ENCODE measurements at places on chromosomes 6 and 20.

DNA sequence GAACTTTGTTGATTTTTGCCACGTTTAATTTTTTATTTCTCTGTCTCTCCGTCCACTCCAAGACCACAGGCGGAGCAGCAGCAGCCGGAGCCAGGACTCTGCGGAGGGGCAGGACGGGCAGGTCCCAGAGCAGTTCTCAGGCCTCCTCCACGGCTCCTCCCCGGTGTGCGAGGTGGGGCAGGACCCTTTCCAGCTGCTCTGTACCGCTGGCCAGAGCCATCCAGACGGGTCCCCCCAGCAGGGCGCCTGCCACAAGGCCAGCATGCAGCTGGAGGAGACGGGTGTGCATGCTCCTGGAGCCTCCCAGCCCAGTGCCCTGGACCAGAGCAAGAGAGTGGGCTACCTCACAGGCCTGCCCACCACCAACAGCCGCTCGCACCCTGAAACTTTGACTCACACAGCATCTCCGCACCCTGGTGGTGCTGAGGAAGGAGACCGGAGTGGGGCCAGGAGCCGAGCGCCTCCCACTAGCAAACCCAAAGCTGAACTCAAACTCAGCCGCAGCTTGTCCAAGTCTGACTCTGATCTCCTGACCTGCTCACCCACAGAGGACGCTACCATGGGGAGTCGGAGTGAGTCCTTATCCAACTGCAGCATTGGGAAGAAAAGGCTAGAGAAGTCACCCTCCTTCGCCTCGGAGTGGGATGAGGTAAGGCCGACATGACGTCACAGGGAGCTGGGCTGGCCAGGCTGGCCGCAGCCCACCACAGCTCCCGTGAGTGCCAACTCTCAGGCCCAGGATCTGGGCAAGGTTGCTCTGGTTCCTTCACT, 123.5 kb downstream of the TCP11 start:
- no peaks in the 10 kb centered on the region for H3K27me3 ChIP-seq
- no peak overlapping the region for H3K4me3 ChIP-seq

- no peaks in the 10 kb centered on the region for H3K27me3 ChIP-seq
- no peaks in the 10 kb centered on the region for H3K36me3 ChIP-seq
- H3K4me1 ChIP-seq, result peaks cover 43% of the 10 kb centered on the region
- peak; percentile 35 for DNase-seq
These were observed 1.7 kb downstream of the SCML4 start for GRCh38 chr6:107822176-107823046.

GRCh38 chr20:62856931-62857619, 4.5 kb downstream of the TCFL5 start:
- H3K27me3 ChIP-seq, result no peaks in the 10 kb centered on the region
- peaks cover 7% of the 10 kb centered on the region for H3K36me3 ChIP-seq
- H3K27ac ChIP-seq, result no peak overlapping the region
- H3K4me1 ChIP-seq, result peaks cover 8% of the 10 kb centered on the region
- H3K4me3 ChIP-seq, result no peak overlapping the region

GRCh38 chr6:38612143-38612965, 27.4 kb downstream of the BTBD9 start:
- no peaks in the 10 kb centered on the region for H3K4me1 ChIP-seq
- no peaks in the 10 kb centered on the region for H3K27me3 ChIP-seq
- no peaks in the 10 kb centered on the region for H3K36me3 ChIP-seq
- no peak overlapping the region for H3K27ac ChIP-seq
- DNase-seq, result no peak

- H3K27ac ChIP-seq, result no peak overlapping the region
- H3K4me3 ChIP-seq, result no peak overlapping the region
- H3K27me3 ChIP-seq, result peaks cover 40% of the 10 kb centered on the region
- H3K36me3 ChIP-seq, result no peaks in the 10 kb centered on the region
- DNase-seq, result no peak
These were observed 2.1 kb upstream of the GATA5 start for GRCh38 chr20:62477669-62478455.

GRCh38 chr6:135995545-135995898, 144.0 kb downstream of the PDE7B start:
- DNase-seq, result no peak
- no peaks in the 10 kb centered on the region for H3K4me1 ChIP-seq
- no peak overlapping the region for H3K4me3 ChIP-seq
- H3K27me3 ChIP-seq, result no peaks in the 10 kb centered on the region

DNA sequence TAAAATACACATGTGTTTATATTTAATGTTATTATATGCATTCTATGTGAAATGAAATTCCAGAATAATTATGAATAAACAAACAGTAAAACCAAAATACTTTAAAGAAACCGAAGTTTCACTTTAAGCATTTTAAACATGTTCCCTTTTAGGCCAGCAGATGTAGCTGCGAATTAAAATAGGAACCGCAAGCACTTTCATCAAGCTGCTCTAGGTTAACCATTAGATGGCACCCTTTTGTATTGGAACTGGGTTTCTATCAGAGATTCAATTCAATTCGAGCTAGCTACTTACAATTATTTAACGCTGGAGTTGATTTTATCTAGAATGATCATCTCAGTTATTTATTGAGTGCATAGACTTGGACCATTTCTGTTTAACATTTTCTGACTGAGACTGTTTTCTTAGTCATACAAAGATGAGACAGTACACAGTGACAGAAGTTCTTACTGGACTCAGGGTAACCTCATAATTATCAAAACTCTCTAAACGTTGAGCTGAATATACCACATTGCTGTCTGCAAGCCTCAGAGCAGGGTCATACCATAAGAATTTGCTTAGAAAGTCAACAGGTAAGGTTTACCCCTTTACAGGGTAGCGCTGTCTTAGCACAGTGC, 8.5 kb downstream of the TMEM242 start:
- peaks cover 20% of the 10 kb centered on the region for H3K36me3 ChIP-seq
- no peak overlapping the region for H3K4me3 ChIP-seq

DNA sequence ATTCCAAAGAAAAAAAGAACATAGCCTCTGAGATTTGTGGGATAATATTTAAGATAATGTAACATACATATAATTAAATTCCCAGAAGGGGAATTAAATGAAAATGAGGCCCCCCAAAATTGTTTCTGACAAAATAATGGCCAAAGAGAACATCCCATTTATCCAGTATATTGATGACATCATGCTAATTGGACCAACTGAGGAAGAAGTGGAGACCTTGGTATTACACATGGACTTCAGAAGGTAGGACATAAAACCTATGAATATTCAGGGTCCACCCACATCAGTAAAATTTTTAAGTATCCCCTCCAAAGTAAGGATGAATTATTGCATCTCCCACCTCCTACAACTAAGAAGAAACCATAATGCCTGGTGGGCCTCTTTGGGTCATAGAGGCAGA, 15.6 kb upstream of the RBM24 start:
- H3K4me3 ChIP-seq, result no peak overlapping the region
- DNase-seq, result no peak
- H3K27ac ChIP-seq, result no peak overlapping the region
- H3K36me3 ChIP-seq, result no peaks in the 10 kb centered on the region
- no peaks in the 10 kb centered on the region for H3K4me1 ChIP-seq

DNA sequence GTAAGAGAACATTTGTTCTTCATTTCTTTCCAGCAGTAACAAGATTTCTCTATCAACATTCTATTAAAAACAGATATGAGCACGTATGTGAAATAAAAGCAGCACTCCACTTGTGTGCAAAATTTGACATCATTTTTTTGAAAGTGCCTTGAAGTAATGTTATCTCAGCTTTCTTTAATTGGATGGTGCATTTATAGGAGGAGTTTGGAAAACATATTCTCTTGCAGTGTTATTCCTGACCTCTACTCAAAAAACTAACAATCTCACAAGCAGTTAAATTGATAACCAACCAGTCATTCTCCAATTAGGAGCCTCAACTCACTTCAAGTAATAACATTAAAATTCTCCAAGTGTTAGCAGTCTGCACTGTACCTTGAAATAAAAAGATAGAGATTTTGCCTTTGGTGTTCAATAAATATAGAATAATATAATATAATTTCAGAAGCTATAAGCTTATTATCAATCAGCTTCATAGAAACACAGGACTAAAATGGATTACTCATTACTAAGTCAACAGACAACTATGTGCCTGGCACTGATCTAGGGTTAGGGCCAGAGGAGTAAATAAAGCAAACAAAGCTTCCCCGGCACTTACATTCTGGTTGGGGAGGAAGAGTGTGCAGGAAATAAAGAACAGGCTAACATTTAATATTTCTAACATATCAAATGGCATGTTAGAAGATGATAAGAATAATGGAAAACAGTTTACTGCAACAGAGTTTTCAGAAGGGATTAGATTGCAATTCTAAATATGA, 149.0 kb upstream of the SGK1 start:
- no peaks in the 10 kb centered on the region for H3K27me3 ChIP-seq
- H3K4me1 ChIP-seq, result no peaks in the 10 kb centered on the region
- no peak overlapping the region for H3K4me3 ChIP-seq

DNA sequence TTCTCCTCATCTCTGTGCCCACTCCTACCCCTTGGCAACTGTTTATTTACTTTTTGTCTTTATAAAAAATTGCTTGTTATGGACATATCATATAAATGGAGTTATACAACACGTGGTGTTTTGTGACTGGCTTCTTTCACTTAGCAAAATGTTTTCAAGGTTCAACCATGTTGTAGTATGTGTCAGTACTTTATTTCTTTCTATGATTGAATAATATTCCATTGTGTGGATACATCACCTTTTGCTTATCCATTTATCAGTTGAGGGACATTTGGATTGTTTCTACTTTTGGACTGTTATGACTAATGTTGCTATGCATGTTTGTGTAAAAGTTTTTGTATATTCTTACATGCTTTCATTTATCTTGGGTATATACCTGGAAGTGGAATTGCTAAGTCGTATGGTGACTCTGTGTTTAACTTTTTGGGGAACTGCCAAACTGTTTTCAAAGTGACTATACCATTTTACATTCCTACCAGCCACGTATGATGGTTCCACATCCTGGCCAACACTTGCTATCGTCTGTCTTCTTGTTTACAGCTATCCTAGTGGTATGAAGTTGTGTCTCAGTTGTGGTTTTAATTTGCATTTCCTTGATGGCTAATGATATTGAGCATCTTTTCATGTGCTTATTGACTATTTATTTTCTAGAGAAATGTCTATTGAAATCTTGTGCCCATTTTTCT, 84.4 kb downstream of the SLX4IP start:
- no peaks in the 10 kb centered on the region for H3K4me1 ChIP-seq
- H3K36me3 ChIP-seq, result no peaks in the 10 kb centered on the region
- H3K27ac ChIP-seq, result no peak overlapping the region
- H3K4me3 ChIP-seq, result no peak overlapping the region

- H3K4me1 ChIP-seq, result no peaks in the 10 kb centered on the region
- H3K36me3 ChIP-seq, result no peaks in the 10 kb centered on the region
- H3K4me3 ChIP-seq, result no peak overlapping the region
- no peak for DNase-seq
- H3K27ac ChIP-seq, result no peak overlapping the region
These were observed 29.3 kb upstream of the SLC23A2 start for GRCh38 chr20:5030348-5031205.

DNA sequence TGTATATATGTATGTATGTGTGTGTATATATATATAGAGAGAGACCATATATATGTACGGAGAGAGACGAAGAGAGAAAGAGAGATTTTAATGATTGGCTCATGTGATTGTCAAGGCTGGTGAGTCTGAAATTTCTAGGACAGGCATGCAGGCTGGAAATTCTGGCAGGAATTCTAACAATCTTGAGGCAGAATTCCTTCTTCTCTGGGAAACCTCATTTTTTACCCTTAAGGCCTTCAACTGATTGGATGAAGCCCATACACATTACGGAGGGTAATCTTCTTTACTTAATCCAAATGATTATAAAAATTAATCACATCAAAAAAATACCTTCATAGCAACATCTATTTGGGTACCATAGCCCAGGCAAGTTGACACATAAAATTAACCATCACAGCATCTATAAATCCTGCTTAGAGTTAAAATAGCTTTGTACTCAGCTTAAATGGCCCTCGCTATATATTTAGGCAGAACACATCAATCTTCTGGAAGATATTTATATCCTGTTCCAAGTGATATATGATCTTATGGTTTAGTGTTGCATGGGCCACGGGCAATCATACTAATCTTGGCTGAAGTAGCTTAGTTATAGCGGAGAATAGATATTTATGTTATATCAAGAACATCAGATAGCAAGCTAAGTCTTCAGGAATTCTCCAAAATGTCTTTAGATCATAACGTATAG, 36.6 kb downstream of the ABRACL start:
- DNase-seq, result no peak
- no peaks in the 10 kb centered on the region for H3K4me1 ChIP-seq
- no peak overlapping the region for H3K4me3 ChIP-seq
- no peaks in the 10 kb centered on the region for H3K27me3 ChIP-seq
